ENCODE measurements at places on chromosomes 1 and 21.
A peak's percentile ranks its signal among the peaks of the same experiment; 100 is the strongest.

DNA sequence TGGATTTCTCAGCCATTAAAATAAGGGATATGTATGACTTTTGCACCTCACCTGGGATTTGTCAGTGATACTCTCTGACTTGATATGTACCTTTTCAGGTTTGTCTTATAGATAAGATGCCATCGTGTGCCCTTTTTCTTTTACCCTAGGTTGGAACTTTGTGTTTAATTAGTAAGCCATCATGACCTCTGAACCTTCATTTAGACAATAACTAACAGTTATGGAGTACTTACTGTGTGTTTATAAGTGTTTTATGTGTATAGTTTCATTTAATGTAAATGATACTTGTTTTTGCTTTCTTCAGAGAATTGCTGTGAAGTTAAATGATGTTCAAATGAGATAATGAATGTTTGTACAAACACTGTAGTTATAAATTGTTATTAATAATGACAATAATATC is 14.4 kb downstream of the HS2ST1 start:
- no peak for DNase-seq

GRCh38 chr1:41045740-41046139 is 24.2 kb upstream of the SLFNL1 start:
- DNase-seq: no peak

- DNase-seq: no peak
These were observed 69.5 kb downstream of the PEX14 start for GRCh38 chr1:10544239-10544638.

- no peak for DNase-seq
These were observed 1.5 kb upstream of the RASSF5 start for GRCh38 chr1:206505702-206506355.

GRCh38 chr21:45170987-45171386 is 96.6 kb downstream of the ADARB1 start:
- no peak for DNase-seq

DNA sequence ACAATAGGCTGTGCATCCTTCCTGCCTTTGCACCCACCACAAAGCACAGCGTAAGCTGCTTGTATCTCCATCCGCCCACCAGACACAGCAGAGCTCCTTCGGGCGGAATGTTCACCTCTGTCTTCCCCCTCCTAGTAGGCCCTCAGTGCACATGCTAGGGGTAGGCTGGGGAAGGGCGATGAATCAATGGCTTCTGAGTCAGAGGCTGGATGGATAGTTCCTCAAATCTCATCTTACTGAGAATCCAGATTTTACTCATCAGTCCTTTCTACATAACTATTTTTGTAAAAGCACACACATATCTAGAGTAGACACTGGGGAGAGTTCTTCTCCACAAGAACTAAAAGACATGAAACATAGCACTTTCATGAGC is 73.8 kb downstream of the BCAR3 start:
- no peak for DNase-seq

DNA sequence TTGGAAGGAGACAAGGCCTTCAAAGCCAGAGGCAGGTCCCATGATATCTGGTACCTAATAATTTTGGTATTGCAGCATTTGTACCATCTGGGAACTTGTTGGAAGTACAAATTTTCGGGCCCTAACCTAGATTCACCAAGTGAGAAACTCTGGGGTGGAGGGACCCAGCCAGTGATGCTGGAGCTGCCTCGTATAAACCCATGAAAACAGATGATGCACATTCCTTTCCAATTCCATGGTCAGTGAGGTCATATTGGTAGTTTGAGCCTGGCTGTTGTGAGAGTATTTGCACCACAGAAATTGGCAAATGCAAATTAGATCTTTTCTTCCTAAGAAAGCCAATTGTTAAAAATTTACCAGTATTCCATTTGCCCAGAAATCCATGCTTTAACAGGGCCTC is 269.6 kb upstream of the PLXNA2 start:
- DNase-seq: no peak

GRCh38 chr1:182698971-182699370 is 14.6 kb upstream of the RGS8 start:
- no peak for DNase-seq

- DNase-seq: no peak
These were observed 23.7 kb upstream of the PLPPR4 start for GRCh38 chr1:99240621-99241020.

GRCh38 chr21:43767984-43768867 is 7.9 kb downstream of the CSTB start:
- no peak for DNase-seq

GRCh38 chr1:47409311-47410067 is 6.6 kb upstream of the FOXE3 start:
- DNase-seq: no peak

GRCh38 chr1:217274416-217274815 is 356.5 kb downstream of the GPATCH2 start:
- DNase-seq: no peak

DNA sequence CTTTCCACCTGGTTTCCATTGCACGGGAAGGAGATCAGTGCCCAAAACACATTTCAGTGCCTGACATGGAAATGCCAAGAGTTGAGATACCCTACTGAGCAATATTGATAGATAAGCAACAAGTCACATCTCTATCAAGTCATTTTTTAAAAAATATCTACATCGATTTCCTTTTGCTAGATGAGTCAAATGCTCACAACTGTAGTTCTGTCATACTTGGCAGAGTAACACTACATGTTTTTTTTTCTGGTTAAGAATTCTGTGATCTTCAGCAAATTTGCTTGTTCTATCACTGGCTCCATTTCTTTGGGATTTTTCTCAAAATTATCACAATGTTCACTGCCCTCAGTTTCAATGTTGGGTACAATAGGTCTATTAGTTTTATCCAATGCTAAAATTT is 145.4 kb downstream of the ZC3H11B start:
- DNase-seq: no peak

DNA sequence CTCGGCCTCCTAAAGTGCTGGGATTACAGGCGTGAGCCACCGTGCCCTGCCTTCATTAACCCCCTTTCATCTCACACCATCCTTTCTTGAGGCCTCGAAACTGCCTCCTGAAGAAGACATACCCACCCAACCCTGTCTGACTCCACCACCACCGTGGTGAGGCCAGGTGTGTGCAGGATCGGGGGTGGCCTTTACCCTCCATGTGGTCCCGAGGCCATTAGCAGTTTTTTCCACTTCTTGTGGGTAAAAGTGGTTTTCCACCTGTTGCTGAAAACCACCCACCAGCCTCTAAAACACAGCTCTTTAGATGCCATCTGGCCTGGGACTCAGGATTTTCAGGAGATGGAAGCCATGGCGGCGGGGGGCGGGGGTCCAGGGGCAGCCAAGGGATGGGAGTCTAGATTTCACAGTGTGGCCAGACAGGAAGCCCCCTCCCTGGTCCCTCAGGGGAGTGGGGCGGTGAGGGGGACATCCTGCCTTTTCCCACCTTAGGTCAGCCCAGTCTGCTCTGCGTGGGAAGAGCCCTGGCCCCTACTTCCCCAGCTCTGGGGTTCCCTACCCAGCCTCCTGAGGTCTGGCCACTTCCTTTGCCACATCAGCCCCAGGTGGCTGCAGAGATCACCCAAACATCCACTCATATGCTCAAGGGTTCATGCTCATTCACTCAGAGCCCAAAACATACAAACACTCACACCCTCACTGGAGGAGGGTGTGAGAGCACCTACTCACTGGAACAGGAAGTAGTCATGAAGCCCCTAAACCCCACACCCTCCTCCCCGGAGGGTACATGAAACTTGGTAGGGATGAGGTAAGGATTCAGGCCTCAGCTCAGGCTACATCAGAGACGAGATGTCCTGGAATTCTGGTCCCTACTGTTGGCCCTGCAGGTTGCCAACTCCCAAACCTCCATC is 2.3 kb downstream of the FGR start:
- DNase-seq: peak; percentile 69

- DNase-seq: no peak
These were observed 142.1 kb upstream of the IPO9 start for GRCh38 chr1:201686714-201687455.

DNA sequence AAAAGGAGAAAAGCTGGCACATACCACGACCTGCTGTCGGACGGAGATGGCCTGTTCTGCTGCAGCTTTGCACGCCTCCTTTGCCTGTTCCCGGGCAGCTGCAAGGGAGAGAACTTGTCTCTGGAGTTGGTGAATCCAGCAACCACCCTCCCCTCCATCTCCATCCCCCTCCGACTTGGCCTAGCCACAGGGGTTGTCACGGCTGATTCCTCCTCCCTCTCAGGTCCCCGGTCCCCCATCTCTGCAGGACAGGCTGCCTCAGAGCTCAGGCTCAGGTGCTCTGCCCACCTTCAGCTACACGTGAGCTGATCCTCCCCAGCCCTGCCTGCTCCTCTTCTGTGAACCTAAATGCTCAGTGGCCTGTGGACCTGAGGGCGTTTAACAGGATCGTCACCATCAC is 11.1 kb upstream of the SRM start:
- no peak for DNase-seq

DNA sequence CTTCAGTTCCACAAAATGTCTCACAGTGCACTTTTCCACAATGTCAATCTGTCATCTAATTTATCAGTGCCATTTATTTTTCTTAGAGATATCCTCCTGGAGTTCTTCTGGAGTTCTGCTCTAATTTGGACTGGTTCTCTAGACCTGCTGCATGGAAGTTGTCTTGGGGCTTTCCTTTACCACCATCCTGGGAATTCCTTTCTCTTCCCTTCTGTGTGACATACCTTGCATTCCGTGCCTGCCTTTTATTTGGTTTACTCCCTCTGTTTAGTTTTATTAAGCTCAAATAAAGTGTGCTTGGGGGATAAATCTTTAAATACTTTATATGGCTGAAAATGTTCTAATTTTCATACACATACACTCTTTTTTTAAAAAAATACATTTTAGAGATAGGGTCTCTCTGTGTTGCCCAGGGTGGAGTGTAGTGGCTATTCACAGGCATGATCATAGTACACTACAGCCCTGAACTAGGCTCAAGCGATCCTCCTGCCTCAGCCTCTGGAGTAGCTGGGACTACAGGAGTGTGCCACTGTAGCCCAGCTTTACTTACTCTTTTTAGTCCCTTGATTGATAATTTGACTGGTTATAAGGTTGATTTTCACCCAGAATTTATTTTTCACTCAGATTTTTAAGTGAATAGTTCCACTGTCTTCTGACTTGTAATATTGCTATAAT is 14.4 kb downstream of the MTF2 start:
- no peak for DNase-seq

- no peak for DNase-seq
These were observed 579.6 kb upstream of the NR5A2 start for GRCh38 chr1:199447906-199448305.

DNA sequence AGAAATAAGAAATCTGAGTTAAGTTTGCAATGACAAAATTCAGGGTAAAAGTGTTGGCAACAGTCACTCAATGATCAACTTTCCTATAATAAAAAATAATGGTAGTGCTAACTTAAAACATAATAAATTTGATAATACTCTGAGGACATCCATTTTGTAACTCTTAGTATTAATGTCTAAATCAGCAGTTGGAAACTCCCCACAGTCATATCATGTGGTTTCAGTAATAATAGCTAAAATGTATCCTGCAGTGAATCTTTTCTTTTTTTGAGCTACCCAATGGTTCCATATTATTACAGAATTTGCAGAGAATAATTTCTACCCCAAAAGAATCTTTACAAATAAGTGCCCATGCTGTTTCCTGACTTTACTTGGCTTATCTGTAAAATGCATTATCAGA is 286.7 kb downstream of the PTPRC start:
- DNase-seq: no peak

DNA sequence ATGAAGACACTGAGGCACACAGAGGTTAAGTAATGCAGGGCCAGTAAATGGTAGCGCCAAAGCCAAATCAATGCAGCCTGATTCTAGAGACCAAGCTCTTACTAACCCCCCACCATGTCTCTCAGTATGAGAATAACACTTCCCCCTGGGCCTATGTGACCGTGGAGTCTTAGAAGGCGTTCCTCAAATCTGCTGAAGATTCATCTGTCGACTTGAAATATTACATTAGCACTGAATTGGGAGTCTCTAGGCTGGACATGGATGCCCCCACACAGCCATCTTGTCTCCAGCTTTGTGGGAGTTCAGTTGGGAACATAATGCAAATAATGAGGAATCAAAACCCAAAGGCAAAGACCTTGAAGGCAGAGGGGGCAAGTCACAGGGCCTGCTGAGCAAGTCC is 117.9 kb upstream of the HMGB4 start:
- no peak for DNase-seq

- DNase-seq: no peak
These were observed 10.7 kb downstream of the CASQ2 start for GRCh38 chr1:115757856-115758255.

DNA sequence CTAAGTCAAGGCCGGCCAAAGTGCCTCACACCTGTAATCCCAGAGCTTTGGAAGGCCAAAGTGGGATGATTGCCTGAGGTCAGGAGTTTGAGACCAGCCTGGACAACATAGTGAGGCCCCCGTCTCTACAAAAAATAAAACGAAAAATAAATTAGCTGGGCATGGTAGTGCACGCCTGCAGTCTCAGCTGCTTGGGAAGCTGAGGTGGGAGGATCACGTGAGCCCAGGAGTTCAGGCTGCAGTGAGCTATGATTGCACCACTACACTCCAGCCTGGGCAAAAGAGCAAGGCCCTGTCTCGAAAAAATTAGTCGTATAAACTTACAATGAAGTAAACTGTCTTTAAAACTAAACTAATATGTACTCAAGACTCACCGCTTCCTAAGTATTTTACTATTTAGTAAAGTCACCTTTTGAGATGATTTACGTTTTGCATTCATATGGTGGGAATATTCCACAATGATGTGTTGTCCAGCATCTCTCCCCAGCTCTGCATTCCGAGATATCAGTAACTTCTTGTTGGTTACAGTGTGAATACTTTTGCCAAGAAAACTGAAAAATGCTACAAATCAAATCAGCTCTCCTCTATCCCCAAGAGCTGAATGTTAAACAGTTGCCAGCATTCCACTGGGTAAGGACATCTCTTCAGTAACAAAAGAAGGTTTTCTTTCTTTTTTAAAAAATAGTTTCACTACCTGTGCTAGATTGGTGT is 84.9 kb upstream of the C21orf91 start:
- no peak for DNase-seq

DNA sequence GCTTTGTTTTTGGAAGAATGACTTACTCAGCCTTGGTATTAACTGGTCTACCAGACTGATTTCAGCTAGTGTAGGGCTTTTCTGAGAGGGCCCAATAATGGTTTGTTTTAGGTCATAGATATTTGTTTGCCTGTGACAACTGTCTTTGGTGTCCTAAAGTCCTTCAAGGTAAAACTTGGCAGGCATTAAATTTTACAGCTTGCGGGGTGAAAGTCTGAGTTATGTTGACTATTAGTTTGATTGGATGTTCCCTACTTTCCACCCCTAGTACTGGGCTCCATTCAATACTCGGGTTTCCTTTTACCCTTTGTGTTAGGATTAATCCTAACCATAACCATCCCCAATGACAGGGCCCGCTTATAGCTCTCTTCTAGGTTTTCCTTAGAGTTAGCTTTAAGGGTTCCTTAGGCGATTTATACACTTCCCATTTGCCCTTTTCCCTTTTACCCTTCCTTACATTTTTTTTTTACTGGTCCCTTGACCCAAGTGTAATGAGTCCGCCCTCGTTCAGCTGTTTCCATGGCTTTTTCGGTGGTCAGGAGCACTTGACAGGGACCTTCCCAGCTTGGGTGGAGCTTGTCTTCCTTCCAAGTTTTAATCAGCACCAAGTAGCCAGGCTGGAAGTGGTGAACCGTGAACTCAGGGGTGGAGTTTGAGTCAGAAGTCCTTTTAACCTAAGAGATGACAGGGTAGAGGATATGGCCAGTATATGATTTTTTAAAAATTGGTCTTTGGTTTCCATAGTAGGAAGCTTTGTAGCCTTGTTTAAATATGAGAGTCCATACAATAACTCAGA is 28.5 kb upstream of the LCE5A start:
- DNase-seq: no peak

- no peak for DNase-seq
These were observed 21.1 kb downstream of the WDR47 start for GRCh38 chr1:109020693-109021257.

GRCh38 chr1:24322470-24323177 is 3.5 kb downstream of the GRHL3 start:
- no peak for DNase-seq
